ENCODE measurements at places on chromosomes 2 and 18. TPM values are rescaled to one million over a fixed set of nuclear protein-coding genes. Genes with fewer than 3 reads are reported as not detected.

Gene FSIP2
- 0.82 TPM for total RNA-seq

GRCh38 chr2:57569396-57569795, 477.2 kb upstream of the VRK2 start:
- DNase-seq = no peak

- DNase-seq = no peak
These were observed 111.8 kb downstream of the STK39 start for GRCh38 chr2:168135630-168136029.

GRCh38 chr2:16120591-16121180, 180.3 kb downstream of the MYCN start:
- DNase-seq = no peak

Gene ANKRD62
- total RNA-seq = not detected
